ENCODE measurements at places on chromosomes 6 and 20. TPM values are rescaled to one million over a fixed set of nuclear protein-coding genes. Genes with fewer than 3 reads are reported as not detected.

MTG2 gene
- total RNA-seq, result 27.1 TPM

CD40 gene
- 1.2 TPM for total RNA-seq

ACTL10 gene
- 1.0 TPM for total RNA-seq

SIRPD gene
- not detected for total RNA-seq

EEF1E1 gene
- 20.6 TPM for total RNA-seq

PRSS16 gene
- total RNA-seq, result 0.64 TPM

KIZ gene
- total RNA-seq, result 17.7 TPM

ATP6V1G2 gene
- 95.6 TPM for total RNA-seq

SEMG1 gene
- total RNA-seq, result not detected

ESF1 gene
- total RNA-seq, result 16.1 TPM

MUC22 gene
- not detected for total RNA-seq

TFAP2B gene
- not detected for total RNA-seq

All from glutamatergic neuron (in vitro differentiated cells).